CD4-positive, alpha-beta memory T cell (primary cell): ENCODE measurements at places on chromosomes 13 and 19. TPM values are rescaled to one million over a fixed set of nuclear protein-coding genes. Genes with fewer than 3 reads are reported as not detected.
A peak's percentile ranks its signal among the peaks of the same experiment; 100 is the strongest.

GRCh38 chr19:9768175-9769112 is at the start of gene ZNF846:
TSS of gene ZNF846 (minus strand) at chr19:9768738. CDS start at chr19:9764950, 3,788 bp downstream.
- DNase-seq, result peak; percentile 94
- H3K27ac ChIP-seq, result peak within 1 kb of the TSS; percentile 94
- peak within 1 kb of the TSS; percentile 98 for H3K4me3 ChIP-seq
- H3K4me1 ChIP-seq, result peaks cover 15% of the 10 kb centered on the region
- no peaks in the 10 kb centered on the region for H3K36me3 ChIP-seq
- no peaks in the 10 kb centered on the region for H3K27me3 ChIP-seq

DNA sequence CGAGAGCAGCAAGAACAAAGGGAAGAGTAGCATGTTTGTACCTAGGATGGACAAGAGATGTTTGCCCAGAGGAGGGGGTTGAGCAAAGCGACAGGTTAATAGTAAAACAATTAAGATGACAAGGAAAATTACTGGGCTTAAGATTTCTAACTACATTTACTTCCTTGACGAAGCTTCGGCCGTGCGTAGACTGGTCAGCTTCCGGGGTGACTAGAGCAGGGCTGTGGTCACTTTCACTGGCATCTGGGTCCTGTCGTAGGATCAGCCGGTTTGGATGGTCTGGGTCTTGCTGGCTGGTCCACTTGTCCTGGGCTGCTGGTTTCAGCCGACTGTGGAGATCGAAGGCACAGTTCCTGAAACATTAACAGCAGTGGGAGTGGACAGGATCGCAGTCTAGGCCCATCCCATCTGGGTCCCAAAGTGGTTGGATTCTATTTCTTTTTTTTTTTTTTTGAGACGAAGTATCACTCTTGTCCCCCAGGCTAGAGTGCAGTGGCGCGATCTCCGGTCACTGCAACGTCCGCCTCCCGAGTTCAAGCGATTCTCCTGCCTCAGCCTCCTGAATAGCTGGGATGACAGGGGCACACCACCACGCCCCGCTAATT is 5.0 kb upstream of the BSG start:
- no peak for DNase-seq
- H3K27ac ChIP-seq, result no peak overlapping the region
- no peak overlapping the region for H3K4me3 ChIP-seq
- no peaks in the 10 kb centered on the region for H3K36me3 ChIP-seq

DNA sequence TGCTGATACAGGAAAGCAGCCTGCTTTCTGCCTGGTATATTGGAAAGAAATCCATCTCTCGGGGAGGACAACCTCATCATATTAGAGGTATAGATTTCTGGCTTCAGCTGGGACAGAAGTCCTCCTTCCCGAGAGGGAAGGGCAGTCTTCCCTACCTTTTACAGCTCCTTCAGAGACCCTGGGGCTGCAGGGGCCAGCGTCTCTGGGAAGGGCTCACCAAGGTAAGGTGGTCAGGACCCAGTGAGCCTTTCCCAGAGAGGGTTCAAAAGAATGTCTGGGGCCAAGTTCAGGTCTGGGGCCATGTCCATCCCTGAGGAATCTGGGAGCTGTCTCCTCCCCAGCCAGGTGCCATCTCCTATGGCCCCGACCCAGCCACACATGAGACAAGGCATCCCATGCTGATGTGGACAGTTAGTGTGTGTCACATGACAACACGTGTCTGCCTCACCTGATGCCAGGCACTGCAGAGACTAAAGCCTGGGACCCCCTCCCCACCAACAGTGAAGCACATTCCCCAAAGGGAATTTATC is 136.4 kb downstream of the URI1 start:
- no peak for DNase-seq
- no peak overlapping the region for H3K4me3 ChIP-seq
- no peaks in the 10 kb centered on the region for H3K36me3 ChIP-seq

DNA sequence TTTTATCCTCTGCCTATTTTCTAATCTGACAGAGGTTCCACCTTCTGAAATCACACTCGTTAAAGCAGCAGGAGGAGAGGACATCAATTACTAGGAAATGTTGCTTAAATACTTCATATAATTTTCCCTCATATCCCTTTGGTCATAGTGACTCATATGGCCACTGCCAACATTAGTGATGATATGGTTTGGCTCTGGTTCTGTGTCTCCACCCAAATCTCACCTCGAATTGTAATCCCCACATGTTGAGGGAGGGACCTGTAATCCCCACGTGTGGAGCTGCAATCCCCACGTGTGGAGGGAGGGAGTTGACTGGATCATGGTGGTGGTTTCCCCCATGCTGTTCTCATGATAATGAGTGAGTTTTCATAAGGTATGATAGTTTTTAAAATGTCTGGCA is 618.4 kb upstream of the SLITRK5 start:
- H3K27me3 ChIP-seq, result no peaks in the 10 kb centered on the region
- no peak overlapping the region for H3K4me3 ChIP-seq
- DNase-seq, result no peak
- no peaks in the 10 kb centered on the region for H3K36me3 ChIP-seq

DNA sequence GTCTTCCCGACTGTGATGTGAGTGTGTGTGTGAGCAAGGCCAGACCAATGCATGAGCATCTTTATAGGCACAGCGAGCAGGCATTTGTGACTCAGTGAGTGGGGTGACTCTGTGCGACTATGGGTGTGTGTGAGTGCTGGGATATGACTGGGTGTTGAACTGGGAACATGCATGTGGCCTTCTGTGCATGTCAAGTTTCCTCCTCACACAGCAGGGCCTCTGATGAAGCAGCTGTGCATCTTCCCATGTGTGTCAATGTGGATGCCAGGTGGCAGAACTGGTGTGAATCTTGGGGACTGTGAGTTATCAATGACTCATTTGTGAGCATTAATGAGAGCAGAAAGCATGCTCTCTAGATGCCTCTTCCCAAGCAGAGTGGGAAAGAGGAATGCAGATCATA is 12.1 kb upstream of the LGALS14 start:
- no peak overlapping the region for H3K4me3 ChIP-seq
- H3K36me3 ChIP-seq, result no peaks in the 10 kb centered on the region
- DNase-seq, result no peak
- no peaks in the 10 kb centered on the region for H3K4me1 ChIP-seq

DNA sequence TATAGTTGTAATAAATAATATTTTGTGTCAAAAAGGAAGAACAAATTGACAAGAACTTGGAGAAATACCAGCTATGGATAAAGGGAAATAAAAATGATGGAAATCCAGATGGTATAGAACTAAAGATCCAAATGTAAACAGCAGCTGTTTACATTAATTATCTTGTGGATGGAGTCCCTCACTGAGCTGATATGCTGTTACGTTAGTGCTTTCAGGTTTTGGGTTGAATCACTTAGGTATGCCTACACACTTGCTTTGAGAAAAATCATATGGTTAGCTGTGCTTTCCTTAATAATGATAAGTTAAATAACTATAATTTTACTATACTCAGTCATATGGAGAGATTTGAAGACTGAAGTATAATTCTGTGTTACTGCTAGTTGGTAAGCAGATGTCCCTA is 27.7 kb downstream of the WASF3 start:
- H3K27me3 ChIP-seq, result no peaks in the 10 kb centered on the region
- no peak overlapping the region for H3K27ac ChIP-seq
- DNase-seq, result no peak

GRCh38 chr13:49995625-49996101 is 1.2 kb upstream of the TRIM13 start:
- H3K36me3 ChIP-seq, result peaks cover 15% of the 10 kb centered on the region
- no peak for DNase-seq
- no peaks in the 10 kb centered on the region for H3K27me3 ChIP-seq
- H3K4me1 ChIP-seq, result peaks cover 44% of the 10 kb centered on the region
- H3K4me3 ChIP-seq, result peak overlapping the region; percentile 24

GRCh38 chr13:110411688-110412059 is 104.6 kb downstream of the COL4A2 start:
- no peak overlapping the region for H3K4me3 ChIP-seq
- H3K27ac ChIP-seq, result no peak overlapping the region
- peaks cover 5% of the 10 kb centered on the region for H3K27me3 ChIP-seq
- no peak for DNase-seq

DNA sequence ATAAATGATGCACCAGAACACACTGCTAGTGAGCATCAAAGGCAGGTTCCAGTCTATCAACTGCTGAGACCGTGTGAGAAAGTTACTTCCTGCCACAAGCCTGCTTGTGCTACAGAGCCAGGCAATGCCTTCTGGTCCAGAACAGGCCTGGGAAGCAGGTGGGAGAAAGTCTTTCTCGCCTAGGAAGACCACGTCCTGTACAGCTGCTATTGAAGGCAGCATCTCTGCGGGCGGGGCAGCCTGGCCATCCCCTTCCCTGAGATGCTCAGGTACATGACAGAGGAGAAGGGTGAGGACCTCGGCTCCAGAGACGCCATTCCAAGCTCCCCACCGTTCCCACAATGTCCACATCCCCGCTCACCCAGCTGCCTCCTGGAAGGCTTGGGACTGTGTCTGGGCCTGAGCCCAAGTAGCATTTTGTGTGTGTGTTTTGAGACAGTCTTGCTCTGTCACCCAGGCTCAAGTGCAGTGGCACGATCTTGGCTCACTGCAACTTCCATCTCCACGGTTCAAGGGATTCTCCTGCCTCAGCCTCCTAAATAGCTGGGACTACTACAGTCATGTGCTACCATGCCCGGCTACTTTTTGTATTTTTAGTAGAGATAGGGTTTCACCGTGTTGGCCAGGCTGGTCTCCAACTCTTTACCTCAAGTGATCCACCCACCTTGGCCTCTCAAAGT is 3.4 kb downstream of the RFX1 start:
- no peaks in the 10 kb centered on the region for H3K27me3 ChIP-seq
- peak overlapping the region; percentile 4 for H3K4me3 ChIP-seq
- H3K4me1 ChIP-seq, result peaks cover 63% of the 10 kb centered on the region
- DNase-seq, result no peak
- H3K36me3 ChIP-seq, result peaks cover 3% of the 10 kb centered on the region

DNA sequence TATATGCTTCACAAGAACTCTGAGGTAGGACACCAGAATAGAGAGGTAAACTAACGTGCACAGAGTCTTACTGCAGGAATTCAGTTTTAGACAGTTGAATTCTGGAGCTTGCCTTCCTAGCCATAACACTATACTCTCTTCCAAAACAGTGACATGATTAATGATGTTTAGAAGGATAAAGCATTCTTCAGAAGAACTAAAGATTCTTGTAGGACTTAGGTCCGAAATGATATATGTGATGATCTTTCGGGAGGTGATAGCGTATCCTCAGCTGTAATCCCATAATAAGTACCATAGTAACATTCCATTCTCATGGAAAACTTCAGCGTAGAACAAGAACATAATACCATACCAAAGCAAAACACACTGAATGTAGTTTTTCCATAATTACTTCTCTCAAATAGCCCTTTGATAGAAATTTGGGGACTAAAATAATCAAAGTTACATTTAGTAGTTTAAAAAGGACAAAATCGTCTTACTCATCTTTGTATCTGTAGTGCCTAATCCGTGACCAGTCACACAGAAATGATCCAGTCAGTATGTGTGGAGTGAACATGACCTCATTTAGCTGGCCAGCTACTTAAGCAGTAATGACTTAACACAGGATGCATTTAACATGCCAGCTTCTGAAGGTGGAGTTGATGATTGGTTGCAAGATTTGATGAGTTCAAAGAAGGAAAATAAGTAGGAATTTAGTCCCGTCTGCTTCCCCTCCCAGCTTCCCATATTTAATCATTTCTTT is 38.4 kb downstream of the PIBF1 start:
- no peak overlapping the region for H3K4me3 ChIP-seq
- peaks cover 4% of the 10 kb centered on the region for H3K36me3 ChIP-seq
- no peaks in the 10 kb centered on the region for H3K27me3 ChIP-seq
- no peak overlapping the region for H3K27ac ChIP-seq

DNA sequence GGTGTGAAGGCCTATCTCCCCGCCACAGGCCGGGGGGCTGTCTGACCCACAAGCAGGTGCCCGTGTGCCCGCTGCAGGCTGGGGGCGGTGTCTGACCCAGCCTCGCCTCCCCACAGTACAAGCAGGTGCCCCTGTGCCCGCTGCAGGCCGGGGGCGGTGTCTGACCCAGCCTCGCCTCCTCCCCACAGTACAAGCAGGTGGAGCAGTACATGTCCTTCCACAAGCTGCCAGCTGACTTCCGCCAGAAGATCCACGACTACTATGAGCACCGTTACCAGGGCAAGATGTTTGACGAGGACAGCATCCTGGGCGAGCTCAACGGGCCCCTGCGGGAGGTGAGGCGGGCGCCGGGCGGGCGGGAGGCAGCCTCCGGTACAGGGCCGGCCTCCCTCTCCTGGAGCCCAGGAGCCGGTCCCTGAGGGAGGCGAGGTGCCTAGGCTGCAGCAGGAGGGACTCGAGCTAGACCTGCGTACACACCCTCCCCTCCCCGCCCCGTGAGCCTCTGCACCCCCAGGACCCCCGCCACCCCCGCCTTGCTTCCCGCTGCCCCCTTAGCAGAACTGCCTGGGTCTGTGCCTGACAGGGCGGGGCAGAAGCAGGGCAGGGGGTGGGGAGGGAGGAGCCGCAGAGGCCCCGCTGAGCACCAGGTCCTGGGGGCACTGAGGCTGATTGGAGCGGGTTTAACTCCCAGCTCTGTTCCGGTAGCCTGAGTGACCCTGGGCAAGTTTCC is 20.6 kb downstream of the HCN2 start:
- peak overlapping the region; percentile 71 for H3K4me3 ChIP-seq
- H3K36me3 ChIP-seq, result no peaks in the 10 kb centered on the region
- peak; percentile 62 for DNase-seq
- peak overlapping the region; percentile 51 for H3K27ac ChIP-seq
- H3K4me1 ChIP-seq, result peaks cover 25% of the 10 kb centered on the region

DNA sequence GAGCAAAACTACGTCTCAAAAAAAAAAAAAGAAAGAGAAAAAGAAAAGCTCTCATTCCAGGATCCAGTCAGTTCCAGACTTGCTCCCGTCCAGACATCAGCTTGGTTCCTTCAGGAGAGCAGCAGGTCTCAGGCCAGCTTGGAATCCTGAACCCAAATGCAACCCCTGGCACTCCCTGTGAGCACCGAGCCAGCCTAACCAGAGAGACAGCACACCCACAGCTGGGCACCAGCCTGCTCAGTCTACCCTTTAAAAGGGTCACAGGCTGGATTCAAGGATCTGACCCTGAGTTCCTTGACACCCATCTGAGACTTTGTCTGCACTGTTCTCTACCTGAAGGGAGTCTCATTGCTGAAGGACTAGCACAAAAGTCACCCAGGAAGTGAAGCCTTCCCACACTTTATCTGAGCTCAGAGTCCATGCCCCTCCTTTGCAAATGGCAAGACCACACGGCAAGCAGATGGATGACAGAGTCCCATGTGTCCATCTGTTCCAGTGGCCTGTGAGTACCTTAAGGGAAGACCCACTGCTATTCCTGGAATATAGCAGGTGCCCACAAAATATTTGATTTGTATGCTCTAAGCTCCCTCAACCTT is 1.4 kb downstream of the PEPD start:
- H3K4me3 ChIP-seq, result no peak overlapping the region
- no peak for DNase-seq
- peaks cover 34% of the 10 kb centered on the region for H3K4me1 ChIP-seq
- H3K27ac ChIP-seq, result no peak overlapping the region

PODNL1 gene
- not detected for polyA plus RNA-seq

PDE4C gene
- not detected for polyA plus RNA-seq

ZNF578 gene
- polyA plus RNA-seq, result 1.9 TPM

MEIS3 gene
- polyA plus RNA-seq, result 0.71 TPM

ANGPTL4 gene
- polyA plus RNA-seq, result not detected

TGFBR3L gene
- polyA plus RNA-seq, result not detected
